ENCODE measurements at places on chromosomes 6 and 20.

- no peak for DNase-seq
Observed at GRCh38 chr6:142682985-142683384, 262.0 kb downstream of the HIVEP2 start.

DNA sequence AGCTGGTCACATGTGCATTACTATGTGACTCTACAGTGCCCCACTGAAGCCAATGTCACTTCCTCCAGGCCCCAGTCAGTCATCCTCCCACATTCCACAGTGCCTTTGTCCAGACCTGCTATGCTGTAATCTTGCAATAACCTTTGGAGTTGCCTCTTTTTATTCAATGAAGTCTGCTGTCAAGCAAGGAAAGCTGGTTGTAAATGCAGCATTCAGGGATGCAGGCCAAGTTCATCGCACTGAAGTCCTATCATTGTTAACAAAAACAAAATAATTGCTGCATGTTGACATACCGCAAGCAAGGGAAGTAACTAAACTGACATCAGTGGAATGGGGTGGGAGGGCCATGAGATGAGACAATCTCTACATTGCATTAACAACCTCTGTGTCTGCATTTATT, 131.2 kb upstream of the CDYL start:
- DNase-seq = no peak

DNA sequence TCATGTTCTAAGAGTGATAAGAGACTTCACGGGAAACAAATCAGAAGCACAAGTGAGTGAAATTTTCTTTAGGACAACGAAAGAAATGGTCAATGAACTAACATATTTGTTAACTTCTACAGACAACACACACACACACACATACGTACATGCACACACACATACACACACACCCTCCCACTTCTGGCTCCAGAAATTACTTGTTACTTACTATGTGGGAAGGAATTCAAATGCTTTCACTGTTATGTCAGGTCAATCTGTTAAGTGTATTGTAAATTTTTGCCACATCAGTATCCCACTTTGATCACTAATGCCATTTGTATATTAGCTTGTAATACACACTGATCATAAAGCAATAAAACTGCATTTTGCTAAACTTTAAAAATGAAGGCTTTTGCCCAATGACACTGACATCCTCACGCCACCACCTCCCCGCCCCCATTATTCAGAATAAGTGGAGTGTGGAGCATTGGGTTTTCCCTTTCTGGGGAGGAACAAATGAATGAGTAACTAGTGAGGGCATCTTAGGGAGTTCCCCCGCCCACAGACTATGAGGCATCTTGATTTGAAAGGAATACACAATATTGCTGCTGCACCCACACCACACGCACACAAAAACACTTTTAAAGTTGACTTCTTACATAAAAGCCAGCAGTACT, 76.2 kb downstream of the ATXN1 start:
- DNase-seq = no peak

GRCh38 chr20:25191689-25192088, 3.8 kb upstream of the ENTPD6 start:
- no peak for DNase-seq

DNA sequence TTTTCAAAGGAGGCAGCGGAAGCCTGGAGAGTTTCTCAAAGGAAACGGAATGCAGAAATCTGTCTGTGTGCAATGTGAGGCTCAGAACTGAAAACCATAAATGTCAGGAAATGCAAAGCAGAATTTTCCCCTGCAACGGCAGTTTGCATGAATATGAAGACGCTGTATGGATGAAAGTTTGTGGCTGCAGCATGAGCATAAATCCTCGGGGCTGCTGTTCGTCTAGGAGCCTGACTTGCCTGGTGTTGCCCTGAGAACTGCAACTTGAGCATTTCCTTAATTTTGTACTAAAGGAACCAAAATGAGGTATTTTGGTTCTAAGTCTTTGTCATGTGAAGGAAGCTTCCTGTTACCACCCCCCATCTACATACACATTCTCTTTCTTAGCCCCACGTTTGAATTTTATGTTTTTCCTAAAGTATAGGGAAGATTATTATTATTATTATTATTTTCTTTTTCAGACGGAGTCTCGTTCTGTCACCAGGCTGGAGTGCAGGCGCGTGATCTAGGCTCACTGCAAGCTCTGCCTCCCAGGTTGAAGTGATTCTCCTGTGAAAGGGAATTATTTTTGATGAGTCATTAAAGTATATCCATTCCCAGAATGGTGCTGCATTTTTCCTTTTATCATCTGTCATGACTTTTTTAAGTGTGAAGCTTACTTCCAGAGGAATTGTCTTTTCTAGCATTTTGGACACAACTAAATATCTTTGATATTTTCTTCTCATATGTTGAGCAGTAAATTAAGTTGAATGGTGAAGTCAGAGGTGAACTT, 33.1 kb downstream of the MTHFD1L start:
- no peak for DNase-seq

- DNase-seq = no peak
Observed at GRCh38 chr6:150286912-150287311, 81.9 kb upstream of the IYD start.

GRCh38 chr6:111899531-111899930, 26.3 kb upstream of the FYN start:
- DNase-seq = no peak

GRCh38 chr20:62051144-62051543, 14.5 kb downstream of the TAF4 start:
- no peak for DNase-seq

DNA sequence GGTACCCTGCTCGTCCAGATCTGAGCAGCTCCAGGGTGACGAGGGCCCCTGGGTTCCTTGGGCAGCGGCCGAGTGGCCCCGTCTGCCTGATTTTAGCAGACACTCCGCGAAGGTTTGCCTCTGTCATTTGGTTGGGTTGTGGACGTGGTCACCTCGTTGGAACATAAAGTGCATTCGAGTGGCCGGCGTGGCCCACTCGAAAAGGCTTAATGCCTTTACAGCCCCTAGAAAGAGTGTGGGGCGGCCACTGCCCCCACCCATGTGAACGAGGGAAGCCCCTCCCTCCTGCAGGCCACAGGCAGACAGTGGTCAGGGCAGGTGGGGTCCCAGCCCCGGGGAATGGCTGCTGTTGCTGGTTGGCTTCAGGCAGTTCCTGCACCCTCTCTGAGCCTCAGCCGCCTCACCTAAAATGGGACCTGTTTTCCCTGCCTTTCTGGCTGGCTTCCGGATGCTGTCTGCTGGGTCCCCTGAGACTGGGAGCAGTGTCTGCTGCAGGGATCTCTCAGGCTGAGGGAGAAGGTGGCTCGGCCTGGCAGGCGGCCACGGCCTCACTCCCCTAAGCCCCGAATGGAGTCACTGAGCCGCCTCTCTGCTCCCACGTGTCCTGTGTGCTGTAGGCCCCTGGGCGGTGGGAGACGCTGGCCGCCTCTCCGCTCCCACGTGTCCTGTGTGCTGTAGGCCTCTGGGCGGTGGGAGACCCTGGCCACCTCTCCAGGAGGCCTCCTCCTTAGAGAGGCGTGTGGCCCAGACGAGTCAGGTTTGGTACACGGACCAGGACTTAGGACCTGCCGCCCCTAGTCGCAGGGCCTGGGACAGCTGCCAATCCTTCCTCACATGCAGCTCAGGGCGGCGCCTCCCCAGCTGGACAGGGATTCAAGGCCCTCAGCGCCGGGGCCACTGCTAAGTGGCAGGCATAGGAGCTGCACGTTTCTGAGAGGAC, 233.0 kb downstream of the ERMARD start:
- DNase-seq = peak; percentile 24

GRCh38 chr6:111980971-111981840, 72.7 kb upstream of the CCN6 start:
- no peak for DNase-seq
